Ovary (tissue), 10 donors: ENCODE measurements at places on chromosomes 3 and 15. TPM values are rescaled to one million over a fixed set of nuclear protein-coding genes. Genes with fewer than 3 reads are reported as not detected.
A peak's percentile ranks its signal among the peaks of the same experiment; 100 is the strongest.

The GPR149 gene
- not detected for total RNA-seq

DNA sequence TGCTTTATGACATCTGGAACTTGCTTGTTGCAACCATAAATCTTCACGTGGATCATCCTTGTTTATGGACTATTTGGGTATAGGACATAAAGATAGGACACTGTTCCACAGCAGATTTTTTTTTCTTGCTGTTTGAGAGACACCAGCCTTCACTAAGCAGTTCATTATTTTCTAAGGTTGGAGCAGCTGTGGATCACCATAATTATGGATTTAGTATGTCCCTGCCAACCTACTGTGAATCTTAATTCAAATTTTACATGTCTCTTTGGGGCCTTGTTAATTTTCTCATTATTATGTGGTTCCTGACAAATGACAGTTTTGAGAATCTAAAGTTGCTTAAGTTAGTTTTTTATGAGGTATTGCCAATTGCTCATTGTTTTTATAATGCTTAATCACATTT, 161.2 kb downstream of the B3GALNT1 start:
- no peaks in the 10 kb centered on the region for H3K4me1 ChIP-seq
- DNase-seq = no peak
- H3K27me3 ChIP-seq = no peaks in the 10 kb centered on the region
- H3K36me3 ChIP-seq = no peaks in the 10 kb centered on the region
- H3K4me3 ChIP-seq = no peak overlapping the region

DNA sequence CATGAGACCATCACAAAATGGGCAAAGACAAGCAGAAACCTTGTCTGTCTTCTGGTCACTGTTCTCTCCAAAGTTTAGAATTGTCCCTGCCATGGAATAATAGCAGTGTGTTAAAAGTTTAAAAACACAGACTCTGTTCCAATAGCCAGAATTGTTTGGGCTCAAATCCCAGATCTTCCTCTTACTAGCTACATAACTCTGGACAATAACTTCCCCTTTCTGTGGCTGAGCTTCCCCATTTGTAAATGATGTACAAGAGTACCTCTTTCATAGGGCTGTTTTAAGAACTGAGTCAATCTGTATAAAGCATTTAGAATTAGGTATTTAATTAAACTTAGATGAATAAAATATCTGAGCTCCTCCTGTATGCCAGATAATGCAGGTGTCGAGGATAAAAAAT, 623.0 kb downstream of the NTRK3 start:
- H3K4me3 ChIP-seq = no peak overlapping the region
- no peaks in the 10 kb centered on the region for H3K27me3 ChIP-seq
- no peak overlapping the region for H3K27ac ChIP-seq

The CCR3 gene
- total RNA-seq = not detected

DNA sequence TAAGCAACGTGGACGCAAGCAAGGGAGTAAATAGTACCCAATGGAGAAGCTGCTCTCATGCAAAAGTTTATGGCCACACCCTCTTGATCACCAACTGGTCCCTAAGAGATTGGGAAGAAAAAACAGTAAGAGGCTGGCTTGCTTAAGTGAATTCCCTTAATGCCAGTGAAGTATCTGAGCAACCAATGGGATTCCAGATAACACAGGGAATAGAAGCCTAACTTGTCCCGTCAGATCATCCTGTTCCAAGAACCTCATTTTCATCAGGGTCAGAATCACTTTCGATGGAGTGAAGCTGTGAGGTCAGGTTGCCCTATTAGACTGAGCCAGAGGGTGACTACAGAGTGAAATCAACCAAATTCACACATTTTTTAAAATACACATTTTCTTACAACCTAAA, 104.3 kb downstream of the CD47 start:
- no peak overlapping the region for H3K4me3 ChIP-seq
- no peak overlapping the region for H3K27ac ChIP-seq
- H3K4me1 ChIP-seq = peaks cover 4% of the 10 kb centered on the region
- H3K27me3 ChIP-seq = no peaks in the 10 kb centered on the region
- H3K36me3 ChIP-seq = no peaks in the 10 kb centered on the region

GRCh38 chr3:152620395-152620794, 214.5 kb upstream of the P2RY1 start:
- no peaks in the 10 kb centered on the region for H3K27me3 ChIP-seq
- no peak overlapping the region for H3K27ac ChIP-seq
- no peaks in the 10 kb centered on the region for H3K36me3 ChIP-seq
- H3K4me1 ChIP-seq = no peaks in the 10 kb centered on the region
- H3K4me3 ChIP-seq = no peak overlapping the region
- no peak for DNase-seq

GRCh38 chr3:107956991-107957900, 133.6 kb downstream of the CD47 start:
- peak; percentile 84 for DNase-seq
- H3K27me3 ChIP-seq = no peaks in the 10 kb centered on the region
- H3K4me3 ChIP-seq = peak overlapping the region; percentile 27
- H3K4me1 ChIP-seq = peaks cover 4% of the 10 kb centered on the region
- H3K36me3 ChIP-seq = no peaks in the 10 kb centered on the region

The DUSP7 gene
- total RNA-seq = 18.0 TPM

GRCh38 chr3:89372456-89372855, 265.0 kb downstream of the EPHA3 start:
- H3K4me3 ChIP-seq = no peak overlapping the region
- DNase-seq = no peak
- H3K27me3 ChIP-seq = no peaks in the 10 kb centered on the region
- no peak overlapping the region for H3K27ac ChIP-seq

DNA sequence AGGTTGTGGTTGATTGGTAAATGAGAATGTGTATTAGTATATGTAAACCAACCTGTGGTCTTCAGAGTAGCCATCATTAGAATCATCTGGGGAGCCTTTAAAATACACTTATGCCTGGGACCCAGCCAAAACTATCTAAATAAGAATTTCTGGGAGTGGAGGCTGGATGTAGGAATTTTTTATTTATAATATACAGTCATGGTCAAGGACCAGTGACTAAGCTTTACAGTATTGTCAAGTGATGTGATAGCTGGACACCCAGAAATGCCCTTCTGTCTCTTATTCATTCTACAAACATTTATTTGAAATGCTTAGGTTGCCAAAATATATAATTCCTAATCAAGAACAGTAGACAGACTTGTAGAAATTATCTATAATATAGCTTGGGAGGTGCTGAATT, 132.2 kb downstream of the MBNL1 start:
- H3K4me3 ChIP-seq = no peak overlapping the region
- H3K36me3 ChIP-seq = no peaks in the 10 kb centered on the region
- no peak overlapping the region for H3K27ac ChIP-seq
- H3K4me1 ChIP-seq = peaks cover 7% of the 10 kb centered on the region
- H3K27me3 ChIP-seq = no peaks in the 10 kb centered on the region

DNA sequence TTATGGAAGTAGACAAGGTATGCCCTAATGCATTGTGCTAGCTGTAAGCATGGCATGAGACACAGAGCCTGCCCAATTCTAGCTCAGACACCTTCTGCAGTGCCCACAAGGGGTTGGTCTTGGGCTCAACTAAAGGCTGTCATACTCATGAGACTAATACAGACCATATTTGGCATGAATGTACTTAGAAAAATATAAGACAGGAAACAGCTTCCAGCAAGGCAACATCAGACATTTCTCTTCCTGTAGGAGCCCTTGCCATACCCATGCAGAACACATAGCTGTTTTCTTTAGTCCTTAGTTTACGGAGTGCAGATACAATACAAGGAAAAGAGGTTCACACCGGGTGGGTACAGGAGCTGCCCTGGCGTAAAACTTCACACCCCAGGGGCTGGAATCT, 30.5 kb upstream of the NR1I2 start:
- no peak overlapping the region for H3K4me3 ChIP-seq
- H3K27ac ChIP-seq = no peak overlapping the region
- no peaks in the 10 kb centered on the region for H3K36me3 ChIP-seq

DNA sequence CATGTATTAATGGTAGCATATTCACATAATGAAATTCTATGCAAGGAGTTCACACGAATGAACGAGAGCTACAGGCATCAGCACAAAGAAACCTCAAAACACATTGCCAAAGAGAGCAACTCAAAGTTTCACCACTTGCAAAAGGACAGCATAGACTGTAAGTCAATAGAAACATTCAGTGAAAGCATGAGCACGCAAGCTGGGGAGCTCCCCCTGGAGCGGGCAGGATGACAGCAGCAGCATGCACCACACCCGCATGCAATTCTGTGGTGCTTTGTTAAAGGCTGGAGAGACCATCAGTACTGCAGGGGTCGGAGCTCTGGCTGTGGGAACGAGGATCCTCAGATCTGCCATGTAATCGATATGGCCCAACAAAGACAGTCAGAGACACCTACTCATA, 18.7 kb downstream of the OCA2 start:
- no peaks in the 10 kb centered on the region for H3K4me1 ChIP-seq
- no peaks in the 10 kb centered on the region for H3K36me3 ChIP-seq
- no peak for DNase-seq
- no peaks in the 10 kb centered on the region for H3K27me3 ChIP-seq

The CADPS gene
- 2.8 TPM for total RNA-seq

DNA sequence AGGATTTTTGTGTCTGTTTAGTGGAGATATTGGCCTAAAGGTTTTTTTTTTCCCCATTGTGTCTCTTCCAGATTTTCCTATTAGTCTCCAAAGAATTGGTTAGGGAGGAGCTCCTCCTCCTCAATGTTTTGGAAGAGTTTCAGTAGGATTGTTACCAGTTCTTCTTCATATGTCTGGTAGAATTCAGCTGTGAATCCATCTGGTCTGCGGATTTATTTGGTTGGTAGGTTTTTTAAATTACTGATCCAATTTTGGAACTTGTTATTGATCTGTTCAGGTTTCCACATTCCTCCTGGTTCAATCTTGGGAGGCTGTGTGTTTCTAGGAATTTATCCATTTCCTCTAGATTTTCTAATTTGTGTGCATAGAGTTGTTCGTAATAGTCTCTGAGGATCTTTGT, 222.2 kb downstream of the CLSTN2 start:
- H3K27ac ChIP-seq = no peak overlapping the region
- H3K27me3 ChIP-seq = no peaks in the 10 kb centered on the region
- no peak for DNase-seq

GRCh38 chr15:91200101-91200754, 100.2 kb downstream of the SV2B start:
- no peak overlapping the region for H3K27ac ChIP-seq
- H3K27me3 ChIP-seq = no peaks in the 10 kb centered on the region
- no peak for DNase-seq
- H3K4me1 ChIP-seq = no peaks in the 10 kb centered on the region
